ENCODE measurements at places on chromosomes 3 and 15.

- DNase-seq = no peak
Observed at GRCh38 chr15:29756358-29757267, 65.7 kb downstream of the TJP1 start.

DNA sequence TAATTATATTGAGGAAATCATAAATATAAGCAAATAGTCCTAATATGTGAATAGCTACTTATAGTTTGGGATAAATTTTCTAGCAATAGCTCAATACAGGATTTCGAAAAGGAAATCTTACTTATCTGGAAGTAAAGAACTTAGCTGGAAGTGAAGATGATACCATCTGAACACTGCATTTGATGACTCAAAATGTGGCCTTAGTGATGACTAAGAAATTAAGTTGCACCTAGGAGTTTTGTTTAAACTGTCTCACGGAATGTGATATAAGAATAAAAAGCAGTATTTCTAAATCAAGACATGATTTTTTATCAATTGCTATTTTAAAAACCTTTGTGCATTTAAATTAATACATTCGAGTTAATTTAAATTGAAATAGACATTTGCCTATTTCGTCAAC is 91.2 kb downstream of the EOMES start:
- DNase-seq = no peak

DNA sequence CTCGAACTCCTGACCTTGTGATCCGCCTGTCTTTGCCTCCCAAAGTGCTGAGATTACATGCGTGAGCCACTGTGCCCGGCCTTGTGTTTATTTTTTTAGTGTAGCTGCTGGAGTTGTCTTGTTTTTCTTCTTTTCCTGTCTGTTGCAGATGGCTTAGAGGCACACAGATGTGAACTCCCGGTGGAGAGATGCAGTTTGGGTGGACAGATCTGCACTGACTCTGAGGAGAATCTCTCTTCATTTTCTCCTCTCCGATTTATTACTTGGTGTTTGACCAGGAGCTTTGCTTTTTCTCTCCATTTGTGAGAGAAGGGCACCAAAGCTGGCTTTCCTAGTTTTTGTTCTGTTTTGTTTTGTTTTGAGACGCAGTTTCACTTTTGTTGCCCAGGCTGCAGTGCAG is 62.7 kb downstream of the USP13 start:
- DNase-seq = no peak

DNA sequence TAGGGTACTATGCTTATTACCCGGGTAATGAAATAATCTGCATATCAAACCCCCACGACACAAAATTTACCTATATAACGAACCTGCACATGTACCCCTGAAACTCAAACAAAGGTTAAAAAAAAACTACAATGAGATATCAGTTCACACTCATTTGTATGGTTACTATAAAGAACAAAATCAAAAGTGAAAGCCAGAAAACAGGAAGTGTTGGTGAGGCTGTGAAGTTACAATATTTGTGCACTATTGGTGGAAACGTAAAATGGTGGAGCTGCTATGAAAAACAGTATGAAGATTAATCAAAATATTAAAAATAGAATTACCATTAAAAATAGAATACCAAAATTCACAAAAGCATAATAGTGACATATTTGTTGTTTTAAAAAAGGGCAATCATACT is 128.9 kb downstream of the ZIC1 start:
- no peak for DNase-seq

- no peak for DNase-seq
Observed at GRCh38 chr3:150917951-150918350, 12.7 kb upstream of the MINDY4B start.

DNA sequence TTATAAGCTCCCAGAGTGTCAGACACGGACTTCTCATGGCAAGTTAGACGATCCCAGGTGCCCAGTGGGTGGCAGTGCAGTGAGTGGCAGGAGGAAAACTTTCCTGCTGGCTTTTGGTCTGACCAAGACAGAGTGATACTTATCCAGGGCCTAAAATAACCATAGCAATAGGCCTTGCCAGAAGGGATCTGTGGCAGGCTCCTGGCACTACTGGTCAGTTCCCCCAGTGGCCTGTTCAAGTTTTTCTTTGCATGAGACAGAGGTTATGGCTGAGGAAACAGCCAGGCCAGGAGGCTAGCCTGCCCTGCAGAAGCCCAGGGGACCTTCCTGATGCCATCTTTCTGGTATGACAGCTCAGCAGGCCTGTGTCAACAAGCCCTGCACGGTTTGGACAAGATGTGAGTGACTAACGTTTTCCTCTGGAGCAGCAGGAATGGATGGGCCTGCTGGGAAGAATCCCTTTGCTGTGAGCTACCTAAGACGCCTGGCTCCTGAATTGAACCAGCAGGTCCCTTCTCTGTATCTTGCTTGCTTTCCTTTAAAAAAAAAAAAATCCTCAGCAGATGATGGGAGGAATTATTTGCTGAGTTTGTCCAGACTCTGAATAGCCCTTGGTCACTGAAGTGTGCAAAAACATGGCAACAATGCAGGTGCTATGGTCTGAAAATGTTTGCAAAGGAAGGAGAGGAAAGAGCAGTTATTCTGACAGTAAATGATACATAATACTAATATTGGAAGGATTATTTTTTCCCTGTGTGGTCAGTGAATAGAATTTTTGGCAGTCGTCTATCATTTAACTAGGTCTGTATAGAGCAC is 18.0 kb downstream of the SCG5 start:
- DNase-seq = no peak

DNA sequence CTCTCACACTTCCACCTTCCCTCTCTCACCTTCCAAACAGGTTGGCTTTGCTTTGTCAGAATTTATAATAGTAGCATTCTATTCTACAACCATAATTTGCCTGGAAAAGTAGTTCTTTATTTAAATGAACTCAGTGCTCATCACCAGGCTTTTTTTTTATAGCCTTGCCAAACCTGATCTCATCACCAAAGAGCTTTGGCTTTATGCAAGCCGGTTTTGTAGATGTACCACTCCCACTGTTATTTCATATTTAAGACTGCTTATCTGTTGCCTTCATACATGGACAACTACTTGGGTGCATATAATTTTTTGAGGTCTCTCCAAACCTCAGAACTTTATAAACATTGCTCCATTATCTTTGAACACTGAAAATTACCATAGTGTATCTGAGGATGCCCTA is 246.1 kb upstream of the PPP2R3A start:
- DNase-seq = no peak

DNA sequence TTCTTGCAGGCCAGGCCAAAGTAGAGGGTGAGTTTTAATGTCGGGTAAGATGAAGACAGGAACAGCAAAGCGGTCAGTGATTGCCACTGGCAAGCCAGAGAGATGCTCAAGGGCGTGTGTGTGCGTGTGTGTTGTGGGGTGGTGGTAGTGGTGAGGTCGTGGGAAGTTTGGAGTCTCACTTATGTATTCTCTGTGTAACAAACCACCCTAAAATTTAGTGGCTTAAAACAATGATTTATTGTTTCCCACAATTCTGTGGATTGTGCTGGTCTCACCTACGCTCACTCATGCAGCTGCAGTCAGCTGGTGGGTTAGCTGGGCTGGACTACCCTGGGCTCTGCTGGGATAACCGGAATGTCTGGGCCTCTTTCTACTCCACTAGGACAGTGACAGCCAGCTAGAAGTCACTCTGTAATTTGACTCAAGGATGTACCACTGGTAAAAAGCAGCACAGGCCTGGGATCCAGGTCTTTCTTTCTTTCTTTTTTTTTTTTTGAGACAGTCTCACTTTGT is 50.9 kb upstream of the BHLHE40 start:
- DNase-seq = no peak

GRCh38 chr3:45079715-45080114 is 53.6 kb downstream of the CLEC3B start:
- DNase-seq = no peak

- no peak for DNase-seq
Observed at GRCh38 chr3:149871855-149872254, 58.8 kb downstream of the RNF13 start.

DNA sequence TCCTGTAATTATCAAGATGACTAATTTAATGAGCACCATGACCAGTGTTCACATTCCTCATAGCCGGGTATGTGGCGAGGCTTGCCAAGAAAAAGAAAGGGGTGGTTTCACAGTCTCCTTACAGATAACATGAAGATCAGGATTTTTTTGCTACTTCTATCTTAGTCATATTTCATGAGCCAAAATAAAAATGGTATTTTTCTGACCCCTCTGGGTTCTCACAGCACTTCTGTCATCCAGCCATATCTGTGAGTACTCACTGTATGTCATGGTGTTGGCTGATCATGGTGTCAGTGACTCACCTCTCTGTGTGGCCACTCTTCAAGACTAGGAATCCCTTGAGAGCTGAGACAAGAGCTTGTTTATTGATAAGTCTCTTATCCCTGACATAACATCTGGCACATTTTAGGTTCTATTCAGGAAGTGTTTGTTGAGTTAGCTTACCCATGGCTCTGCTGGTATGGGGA is 130.5 kb upstream of the LMCD1 start:
- no peak for DNase-seq
